Glomerular endothelial cell (primary cell): ENCODE measurements at places on chromosomes 16 and 17. TPM values are rescaled to one million over a fixed set of nuclear protein-coding genes. Genes with fewer than 3 reads are reported as not detected.

DNA sequence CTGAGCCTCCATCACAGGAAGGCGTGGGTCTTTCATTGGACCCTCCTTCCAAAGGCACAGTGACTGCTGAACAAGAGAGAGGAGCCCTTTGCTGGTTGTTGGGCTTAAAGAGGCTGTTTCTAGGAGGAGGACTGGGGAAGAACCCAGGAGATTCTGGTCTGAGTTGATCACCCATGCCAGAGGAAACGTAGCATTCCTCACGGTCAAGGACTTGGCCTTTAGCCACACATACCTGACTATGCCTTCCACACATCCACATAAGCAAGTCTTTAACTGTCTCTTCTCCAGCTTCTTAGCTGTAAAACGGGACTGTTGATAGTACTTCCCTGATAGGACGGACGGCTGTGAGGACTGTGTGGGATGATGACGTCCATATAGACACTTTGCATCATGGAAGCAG lies 149.8 kb upstream of the IRX3 start:
- no peak for DNase-seq

GRCh38 chr16:83912519-83913244 lies 13.8 kb downstream of the MLYCD start:
- DNase-seq: no peak

DNA sequence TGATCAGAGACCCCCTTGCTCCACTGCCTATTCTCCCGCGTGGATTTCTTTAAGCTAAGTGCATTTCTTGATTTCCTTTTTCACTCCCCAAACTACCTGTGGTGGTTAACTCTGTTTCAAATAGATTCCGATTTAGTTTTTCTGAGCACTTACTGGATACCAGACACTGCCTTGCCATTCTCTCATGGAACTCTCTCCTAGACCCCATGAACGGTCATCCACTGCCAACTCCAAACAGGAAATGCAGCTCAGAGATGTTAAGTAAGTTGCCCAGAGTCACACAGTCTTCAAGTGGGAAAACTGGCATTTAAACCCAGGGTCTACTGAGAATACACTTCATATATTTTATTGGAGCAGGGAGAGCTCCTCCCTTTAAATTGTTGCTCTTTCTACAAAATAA lies 199.4 kb downstream of the MAF start:
- no peak for DNase-seq

GRCh38 chr16:58658796-58659211 lies 25.8 kb downstream of the SLC38A7 start:
- DNase-seq: no peak

GRCh38 chr17:48757524-48757961 lies 29.0 kb upstream of the HOXB13 start:
- DNase-seq: no peak

DNA sequence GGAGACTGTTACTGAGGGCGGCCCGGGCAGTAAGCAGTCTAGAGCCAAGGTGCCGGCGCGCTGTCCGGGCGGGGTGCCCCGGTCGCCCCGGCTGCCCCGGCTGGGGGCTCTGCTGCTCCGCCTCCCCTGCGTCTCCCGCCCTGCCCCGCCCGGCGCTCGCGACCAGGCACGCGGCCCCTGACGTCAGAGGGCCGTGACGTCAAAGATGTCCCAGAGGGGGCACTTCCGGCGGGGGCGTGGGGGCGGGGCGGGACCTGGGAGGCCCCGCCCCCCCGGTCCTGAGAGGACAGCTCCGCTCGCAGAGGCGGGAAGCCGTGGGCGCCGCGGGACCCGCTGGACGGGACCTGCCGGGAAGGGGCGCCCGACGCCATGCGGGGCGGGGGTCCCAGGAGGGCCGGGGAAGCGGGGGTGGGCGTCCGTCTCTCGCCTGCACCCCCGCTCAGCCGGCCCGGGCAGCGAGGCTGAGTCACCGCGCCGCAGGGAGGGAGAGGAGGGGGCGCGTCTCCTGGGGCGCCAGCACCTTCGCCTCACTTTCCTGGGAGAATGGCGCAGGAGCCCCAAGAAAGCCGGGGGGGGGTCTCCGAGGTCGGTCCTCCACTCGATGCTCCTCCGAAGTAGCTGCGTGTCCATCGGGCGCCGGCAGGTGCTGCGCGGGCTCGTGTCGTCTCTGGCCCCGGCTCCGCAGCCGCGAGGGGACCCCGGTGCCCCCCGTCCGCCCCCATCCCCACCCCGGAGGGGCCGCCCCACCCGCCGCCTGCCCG lies 4.4 kb upstream of the HIC1 start:
- no peak for DNase-seq

- DNase-seq: no peak
These were observed 2.8 kb downstream of the RAB40C start for GRCh38 chr16:592518-593306.

- no peak for DNase-seq
These were observed 9.1 kb downstream of the CRHR1 start for GRCh38 chr17:45792995-45793755.

DNA sequence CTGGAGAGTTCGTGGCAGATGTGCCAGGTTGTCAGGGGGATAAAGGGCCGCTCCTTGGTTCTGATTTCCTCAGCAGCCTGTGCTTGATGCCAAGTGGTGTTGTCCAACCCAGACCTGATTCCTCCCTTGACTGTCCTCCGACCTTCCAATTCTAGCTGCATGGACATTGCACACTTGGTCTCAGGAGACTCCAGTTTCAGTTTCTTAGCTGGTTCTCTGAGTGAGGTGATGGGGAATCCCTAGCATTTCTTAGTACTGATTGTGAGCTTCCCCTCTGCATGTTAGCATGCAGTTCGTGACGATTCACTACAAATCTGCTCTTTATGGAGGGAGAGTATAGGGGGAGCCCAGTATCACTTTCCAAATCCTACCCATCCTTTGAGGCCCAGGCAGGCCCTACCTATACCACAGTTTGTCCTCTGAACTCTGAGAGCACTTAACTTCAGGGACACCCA lies 12.4 kb upstream of the CCR7 start:
- DNase-seq: no peak

- DNase-seq: no peak
These were observed 387.2 kb downstream of the SEC14L1 start for GRCh38 chr17:77527836-77528505.

GRCh38 chr16:9139965-9140364 lies 48.5 kb downstream of the HAPSTR1 start:
- DNase-seq: no peak

DNA sequence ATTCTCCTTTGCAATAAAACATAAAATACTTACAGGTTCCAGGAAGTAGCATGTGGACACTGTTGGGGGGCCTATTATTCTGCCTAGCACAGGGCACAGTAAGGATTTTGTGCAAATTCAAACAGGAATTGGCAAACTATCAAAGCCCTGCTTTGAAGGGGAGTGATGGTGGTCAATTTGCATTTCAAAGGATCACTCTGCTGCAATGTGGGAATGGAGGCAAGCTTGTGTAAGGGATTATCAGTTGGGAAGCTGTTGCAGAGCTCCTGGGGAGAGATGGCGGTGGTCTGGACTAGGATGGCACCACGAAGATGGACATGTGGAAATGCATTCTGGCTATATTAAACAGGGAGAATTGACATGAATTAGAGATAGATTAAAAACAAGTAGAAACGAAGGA lies 990.7 kb upstream of the RBFOX1 start:
- DNase-seq: no peak

GRCh38 chr16:4297480-4297879 lies 18.4 kb upstream of the GLIS2 start:
- no peak for DNase-seq

- no peak for DNase-seq
These were observed 31.9 kb upstream of the CCR7 start for GRCh38 chr17:40597156-40597555.

DNA sequence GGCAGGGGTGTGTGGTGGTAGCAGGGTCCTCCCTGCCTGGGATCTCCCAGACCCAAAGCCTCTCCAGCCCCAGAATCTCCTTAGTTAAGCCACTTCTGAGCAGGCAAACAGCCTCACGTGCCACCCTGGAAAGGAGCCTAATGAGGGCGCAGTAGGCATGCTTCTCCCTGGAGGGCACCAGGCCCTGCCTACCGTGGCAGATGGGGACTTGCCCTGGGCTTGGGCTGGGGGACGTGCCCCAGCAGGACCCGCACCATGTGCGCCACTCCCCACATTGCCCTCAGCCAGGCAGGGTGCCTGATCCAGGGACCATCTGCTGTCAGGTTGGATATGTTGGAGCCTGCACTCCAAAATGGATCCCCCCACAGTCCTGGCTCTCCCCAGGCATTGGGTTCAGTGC lies 14.2 kb downstream of the FAM83G start:
- no peak for DNase-seq

DNA sequence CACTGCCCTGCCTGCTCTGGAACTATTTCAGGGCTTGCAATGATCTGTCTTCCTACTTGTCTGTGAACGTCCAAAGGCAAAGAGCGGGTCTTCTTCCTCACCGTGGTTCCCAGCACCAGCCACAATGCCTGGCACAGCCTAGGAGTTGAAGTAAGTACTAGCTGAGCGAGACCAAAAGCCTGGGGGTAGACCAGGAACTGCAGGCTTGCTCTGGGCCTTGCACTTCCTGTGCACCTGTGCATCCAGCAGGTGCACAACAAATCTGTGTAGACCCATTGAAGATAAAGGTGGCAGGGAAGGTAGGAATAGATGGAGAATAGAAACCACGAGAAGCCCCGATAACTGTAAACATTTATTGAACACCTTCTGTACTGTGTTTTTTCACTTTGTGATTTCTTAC lies 4.6 kb downstream of the FAM171A2 start:
- no peak for DNase-seq

DNA sequence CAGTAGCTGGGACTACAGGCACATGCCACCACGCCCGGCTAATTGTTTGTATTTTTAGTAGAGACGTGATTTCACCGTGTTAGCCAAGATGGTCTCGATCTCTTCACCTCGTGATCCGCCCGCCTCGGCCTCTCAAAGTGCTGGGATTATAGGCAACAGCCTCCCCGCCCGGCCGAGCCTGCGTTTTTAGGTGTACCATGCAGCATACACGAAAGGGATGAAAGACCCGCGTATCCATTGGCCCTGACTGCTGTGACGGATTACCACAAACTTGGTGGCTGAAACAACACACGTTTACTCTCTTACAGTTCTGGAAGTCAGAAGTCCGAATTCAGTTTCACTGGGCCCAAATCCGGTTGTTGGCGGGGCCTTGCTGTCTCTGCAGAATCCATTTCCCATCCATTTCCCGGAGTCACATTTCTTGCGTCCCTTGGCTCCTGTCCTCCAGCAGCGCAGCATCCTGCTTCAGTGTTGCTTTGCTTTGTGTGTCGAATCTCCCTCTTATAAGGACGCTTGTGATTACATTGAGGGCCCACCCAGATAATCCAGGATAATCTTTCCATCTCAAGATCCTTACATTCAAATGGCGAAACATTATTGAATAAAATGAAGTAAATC lies 8.3 kb upstream of the GUCY2D start:
- no peak for DNase-seq

DNA sequence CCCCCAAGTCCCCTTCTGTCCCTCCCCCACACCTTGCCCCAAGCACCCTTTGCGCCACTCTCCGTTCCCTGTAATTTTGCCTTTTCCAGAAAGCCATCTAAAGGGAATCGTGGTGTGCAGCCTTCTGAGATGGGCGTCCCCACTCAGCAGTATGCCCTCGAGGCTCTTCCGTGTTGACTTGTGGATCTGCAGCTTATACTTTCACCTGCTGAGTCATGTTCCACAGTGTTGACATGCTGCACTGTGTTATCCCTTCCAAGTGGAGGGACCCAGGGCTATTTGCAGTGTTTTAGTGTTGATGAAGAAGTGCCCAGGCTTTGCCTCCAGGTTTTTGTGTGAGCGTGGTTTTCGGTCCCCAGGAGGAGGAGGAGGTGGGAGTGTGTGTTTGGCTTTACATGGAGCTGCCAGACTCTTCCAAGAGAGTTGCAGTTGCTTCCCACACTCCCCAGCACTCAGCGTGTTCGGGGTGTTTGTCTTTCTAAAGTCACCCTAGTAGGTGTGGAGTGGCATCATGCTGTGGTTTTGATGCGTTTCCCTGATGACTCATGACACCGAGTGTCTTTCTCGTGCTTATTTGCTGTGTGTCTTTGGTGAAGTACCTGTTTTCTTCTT lies 32.1 kb upstream of the JPT2 start:
- DNase-seq: no peak

DNA sequence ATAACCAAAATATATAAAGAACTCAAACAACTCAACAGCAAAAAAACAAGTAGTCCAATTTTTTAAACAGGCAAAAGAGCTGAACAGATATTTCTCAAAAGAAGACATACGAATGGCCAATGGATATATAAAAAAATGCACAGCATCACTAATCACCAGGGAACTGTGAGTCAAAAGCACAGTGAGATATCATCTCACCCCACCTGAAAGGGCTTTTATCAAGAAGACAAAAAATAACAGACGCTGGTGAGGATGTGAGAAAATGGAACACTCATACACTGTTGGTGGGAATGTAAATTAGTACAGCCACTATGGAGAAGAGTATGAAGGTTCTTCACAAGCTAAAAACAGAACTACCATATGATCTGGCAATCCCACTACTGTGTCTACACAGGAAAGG lies 7.4 kb downstream of the XYLT1 start:
- DNase-seq: no peak

DNA sequence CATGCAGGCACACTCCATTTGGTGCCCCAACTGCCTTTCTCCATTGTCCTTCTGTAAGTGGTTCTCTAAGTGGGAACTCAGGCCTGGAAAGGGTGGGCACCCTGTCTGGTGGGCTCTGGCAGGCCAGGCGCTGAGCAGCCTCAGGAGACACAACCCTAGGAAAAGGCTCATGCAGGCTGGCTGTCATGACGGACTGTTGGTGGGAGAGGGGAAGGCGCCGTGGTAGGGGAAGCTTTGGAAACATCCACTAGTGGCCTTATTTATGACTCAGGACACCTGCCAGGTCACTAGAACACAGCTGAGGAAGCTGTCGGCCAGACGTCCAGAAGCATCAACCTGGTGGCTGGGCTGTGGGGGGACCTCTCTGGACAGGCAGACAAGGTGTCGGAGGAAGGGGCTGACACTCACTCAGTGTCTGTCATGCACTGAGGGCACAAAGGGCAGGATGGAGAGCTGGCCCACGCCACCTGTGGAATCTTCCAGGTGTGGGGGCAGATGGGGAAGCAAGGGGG lies 216.0 kb downstream of the SEC14L1 start:
- DNase-seq: no peak

GRCh38 chr16:11748404-11749254 lies 6.0 kb upstream of the TXNDC11 start:
- DNase-seq: no peak

- DNase-seq: no peak
These were observed 482 bp upstream of the SLC16A3 start for GRCh38 chr17:82228278-82228841.

GRCh38 chr17:64784353-64785010 lies 122.4 kb upstream of the SMURF2 start:
- no peak for DNase-seq

- DNase-seq: no peak
These were observed 12.0 kb downstream of the MMP15 start for GRCh38 chr16:58037365-58038057.

Gene KRT13
- not detected in 2 replicates for total RNA-seq

Gene VAT1L
- total RNA-seq: 6.4 and 30.6 TPM in 2 replicates

Gene C16orf96
- total RNA-seq: not detected in 2 replicates

Gene ZNF469
- total RNA-seq: 12.5 and 29.1 TPM in 2 replicates

Gene FAM171A2
- 25.0 and 28.9 TPM in 2 replicates for total RNA-seq

Gene SLC5A11
- 0.29 TPM in 1 of 2 replicates, not detected in the other for total RNA-seq

Gene TBC1D3K
- total RNA-seq: 0.06 TPM in 1 of 2 replicates, not detected in the other

Gene KRT23
- not detected in 2 replicates for total RNA-seq

Gene HP
- not detected in 2 replicates for total RNA-seq

Gene ZG16
- total RNA-seq: not detected in 2 replicates

Gene TAT
- not detected in 2 replicates for total RNA-seq

Gene RAMP2
- total RNA-seq: 6.3 and 23.7 TPM in 2 replicates

Gene SYNGR2
- 83.6 and 164 TPM in 2 replicates for total RNA-seq

Gene KCNH6
- not detected in 2 replicates for total RNA-seq

Gene SOX8
- total RNA-seq: 0.06 and 0.19 TPM in 2 replicates
